ENCODE measurements at places on chromosomes 12 and 14. TPM values are rescaled to one million over a fixed set of nuclear protein-coding genes. Genes with fewer than 3 reads are reported as not detected.

CFAP54 gene
- polyA plus RNA-seq: 3.7 TPM

C12orf56 gene
- 2.2 TPM for polyA plus RNA-seq

TAS2R19 gene
- polyA plus RNA-seq: 0.79 TPM

LRRC23 gene
- polyA plus RNA-seq: 24.5 TPM

RERG gene
- polyA plus RNA-seq: 37.3 TPM

CBLN3 gene
- polyA plus RNA-seq: 3.8 TPM

CD27 gene
- 0.97 TPM for polyA plus RNA-seq

SERPINA1 gene
- polyA plus RNA-seq: 83.3 TPM

EPYC gene
- not detected for polyA plus RNA-seq

TTC7B gene
- 42.1 TPM for polyA plus RNA-seq

ARHGAP9 gene
- 3.2 TPM for polyA plus RNA-seq

RPL41 gene
- polyA plus RNA-seq: 4,437 TPM

GEMIN2 gene
- polyA plus RNA-seq: 23.6 TPM

NR4A1 gene
- 40.7 TPM for polyA plus RNA-seq

IL31 gene
- polyA plus RNA-seq: not detected

ZFYVE26 gene
- 14.3 TPM for polyA plus RNA-seq

IFI27L2 gene
- 29.1 TPM for polyA plus RNA-seq

MYH6 gene
- polyA plus RNA-seq: 0.35 TPM

SPATA7 gene
- polyA plus RNA-seq: 23.6 TPM

ASB2 gene
- 0.53 TPM for polyA plus RNA-seq

OTX2 gene
- not detected for polyA plus RNA-seq

Measured in left renal cortex interstitium (tissue), 4 donors.